ENCODE measurements at places on chromosomes 1 and 21. TPM values are rescaled to one million over a fixed set of nuclear protein-coding genes. Genes with fewer than 3 reads are reported as not detected.
A peak's percentile ranks its signal among the peaks of the same experiment; 100 is the strongest.

GJA5 gene
- total RNA-seq, result not detected

- DNase-seq, result no peak
Measured at GRCh38 chr1:33842348-33842747, 21.5 kb upstream of the HMGB4 start.

RNU1-3 gene
- 2,033 TPM for total RNA-seq

SELE gene
- total RNA-seq, result not detected

MYOG gene
- total RNA-seq, result not detected

DNA sequence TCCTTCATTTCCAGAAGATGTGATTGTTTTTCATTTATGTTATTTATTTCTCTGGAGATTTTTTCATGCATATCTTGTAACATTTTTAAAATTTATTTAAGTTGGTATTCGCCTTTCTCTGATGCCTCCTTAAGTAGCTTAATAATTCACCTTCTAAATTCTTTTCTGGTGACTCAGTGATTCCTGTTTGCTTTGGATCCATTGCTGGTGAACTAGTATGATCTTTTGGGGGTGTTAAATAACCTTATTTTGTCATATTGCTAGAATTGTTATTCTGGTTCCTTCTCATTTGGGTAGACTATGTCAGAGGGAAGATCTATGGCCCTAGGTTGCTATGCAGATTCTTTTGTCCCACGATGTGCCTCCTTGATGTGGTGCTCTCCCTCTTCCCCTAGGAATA, 1347.2 kb upstream of the B3GALT2 start:
- DNase-seq, result no peak

DNA sequence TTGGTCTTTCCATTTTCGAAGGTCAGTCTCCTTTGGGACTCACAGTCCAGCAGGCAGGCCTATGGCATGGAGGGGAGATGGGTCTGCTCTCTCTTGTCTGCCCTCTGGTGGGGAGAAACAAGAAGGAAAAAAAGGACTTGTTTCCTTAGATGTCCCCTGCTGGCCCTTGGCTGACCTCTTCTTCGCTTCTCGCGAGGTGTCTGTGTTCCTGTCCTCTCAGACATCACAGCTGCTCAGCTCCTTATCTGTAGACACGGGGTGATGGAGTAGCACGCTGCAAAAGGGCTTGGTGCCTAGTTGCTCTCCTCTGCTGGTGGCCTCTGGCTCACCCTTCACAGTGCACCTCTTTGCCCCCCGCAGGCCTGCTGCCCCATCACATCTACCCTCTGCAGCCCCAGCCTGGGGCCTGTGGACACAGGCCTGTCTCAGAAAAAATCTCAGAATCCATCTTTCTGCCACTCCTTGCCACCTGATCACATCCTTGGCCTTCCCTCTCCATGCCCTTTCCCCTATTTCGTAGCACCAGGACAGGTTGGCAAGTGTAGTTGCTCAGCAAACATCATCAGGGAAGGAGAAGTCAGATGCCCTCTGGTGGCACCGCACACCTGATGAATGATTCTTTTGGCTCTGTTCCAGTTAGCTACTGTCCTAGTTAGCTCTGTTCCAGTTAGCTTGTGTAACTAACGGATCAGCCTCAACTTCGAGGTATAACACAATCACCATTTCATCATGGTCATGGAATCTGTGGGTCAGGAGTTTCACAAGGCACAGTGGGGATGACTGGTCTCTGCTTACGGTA, 18.7 kb upstream of the AK2 start:
- DNase-seq, result peak; percentile 17

TDRD5 gene
- total RNA-seq, result not detected

RPE65 gene
- total RNA-seq, result not detected

B3GALT5 gene
- total RNA-seq, result not detected

MIA3 gene
- 40.6 TPM for total RNA-seq

GRCh38 chr1:234897390-234897749, 231.3 kb downstream of the TOMM20 start:
- no peak for DNase-seq

DNA sequence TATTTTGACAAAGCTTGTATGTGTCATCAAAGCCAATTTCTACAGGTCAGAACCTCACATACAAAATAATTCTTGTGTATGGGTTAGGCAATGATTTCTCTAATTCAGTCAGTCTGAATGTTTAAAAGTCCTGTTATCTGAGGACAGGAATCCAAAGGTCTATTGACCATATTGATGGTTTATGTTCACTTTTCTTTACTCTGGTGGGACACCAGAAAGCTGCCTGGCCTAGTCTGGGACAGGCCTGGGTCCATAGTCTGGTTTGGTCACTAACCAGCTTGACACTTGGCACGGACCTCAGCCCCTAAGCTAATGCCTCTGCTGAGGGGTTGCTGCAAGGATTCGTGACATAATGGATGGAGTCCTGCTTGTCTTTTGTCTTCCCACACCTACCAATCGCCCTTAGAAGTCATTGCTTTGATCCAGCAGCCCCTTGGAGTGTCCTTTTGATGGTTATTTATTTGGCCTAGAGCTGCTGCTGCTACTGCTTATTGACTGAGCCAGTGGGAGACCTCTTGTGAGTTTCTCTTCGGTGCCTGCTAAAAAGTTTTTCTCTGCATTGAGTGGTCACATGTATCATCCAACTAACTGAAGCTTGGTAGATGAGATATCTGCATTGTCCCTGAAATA, 15.7 kb downstream of the IFNAR2 start:
- no peak for DNase-seq

- DNase-seq, result no peak
Measured at GRCh38 chr1:21090463-21090862, 86.2 kb downstream of the EIF4G3 start.

DNA sequence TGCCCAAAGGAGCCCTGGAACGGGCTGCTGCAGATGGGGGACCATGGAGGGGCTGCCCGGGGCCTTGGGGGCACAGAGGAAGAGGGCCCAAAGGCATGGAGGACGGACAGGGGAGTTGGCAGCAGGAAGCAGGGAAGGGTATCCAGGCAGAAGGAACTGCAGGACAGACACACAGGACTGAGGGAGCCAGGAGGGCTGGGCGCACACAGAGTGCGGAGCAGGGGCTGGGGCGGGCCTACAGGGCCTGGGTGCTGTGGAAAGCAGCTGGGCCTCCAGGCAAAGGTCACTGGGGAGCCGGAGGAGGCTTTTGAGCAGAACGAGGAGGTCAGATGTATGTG, 28.1 kb downstream of the KRTAP10-1 start:
- no peak for DNase-seq

- no peak for DNase-seq
Measured at GRCh38 chr1:209993061-209993830, 55.2 kb downstream of the SYT14 start.

DNA sequence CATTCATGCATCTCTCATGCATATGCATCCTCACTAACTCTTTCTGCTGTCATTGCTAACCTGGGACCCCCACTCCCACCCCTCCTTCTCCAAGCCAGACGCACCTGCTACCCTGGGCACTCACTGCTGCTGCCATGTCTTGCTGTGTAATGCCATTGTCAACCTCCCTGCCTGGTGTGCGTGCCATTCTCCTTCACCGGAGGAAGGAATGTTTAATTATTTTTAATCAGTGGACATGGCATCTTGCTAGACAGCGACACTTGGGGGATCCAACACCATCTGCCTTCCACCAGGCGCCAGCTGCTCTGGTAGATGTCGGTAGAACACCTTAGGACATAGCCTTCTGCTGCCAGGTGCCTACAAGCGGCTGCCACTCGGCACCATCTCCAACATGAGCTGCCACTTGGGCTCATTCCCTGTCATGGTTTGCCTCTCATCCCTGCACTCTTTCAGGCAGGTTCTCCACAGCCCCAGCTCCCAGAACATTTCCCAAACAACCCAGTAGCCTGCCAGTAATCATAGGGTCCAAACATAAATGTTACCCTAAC, 306.9 kb downstream of the TTLL7 start:
- no peak for DNase-seq

DNA sequence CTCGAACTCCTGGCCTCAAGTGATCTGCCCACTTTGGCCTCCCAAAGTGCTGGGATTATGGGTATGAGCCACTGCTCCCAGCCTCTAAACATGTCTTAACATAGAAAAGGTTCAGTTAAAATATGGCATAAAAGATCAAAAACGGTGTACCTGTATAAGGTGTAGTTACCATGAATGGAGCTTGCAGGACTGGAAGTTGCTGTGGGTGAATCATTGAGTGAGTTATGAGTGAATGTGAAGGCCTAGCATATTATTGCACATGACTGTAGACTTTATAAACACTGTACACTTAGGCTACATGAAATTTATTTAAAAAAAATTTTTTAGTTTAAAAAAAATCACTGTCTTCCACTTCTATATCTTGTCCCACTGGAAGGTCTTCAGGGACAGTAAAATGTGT, 15.7 kb downstream of the ABCD3 start:
- no peak for DNase-seq

DNA sequence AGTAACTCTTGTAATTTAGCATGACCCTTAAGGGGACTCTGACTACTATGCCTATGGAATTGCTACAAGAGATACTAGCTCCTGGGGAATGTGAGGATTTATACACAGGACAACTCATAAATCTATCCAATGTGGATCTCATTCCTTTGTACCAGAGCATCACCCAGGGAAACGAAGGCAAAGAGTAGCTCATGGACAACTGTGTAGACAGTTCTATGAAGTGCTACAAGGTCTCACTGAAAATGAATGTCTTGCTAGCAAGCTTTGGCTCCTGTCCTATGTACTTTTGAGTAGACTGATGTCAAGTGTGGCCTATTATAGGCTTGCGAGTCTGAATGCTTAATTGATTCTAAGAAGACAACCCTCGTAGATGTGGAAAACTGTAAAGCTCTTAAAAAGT, 93.7 kb downstream of the ZSWIM5 start:
- no peak for DNase-seq

GPR52 gene
- 1.6 TPM for total RNA-seq

DNA sequence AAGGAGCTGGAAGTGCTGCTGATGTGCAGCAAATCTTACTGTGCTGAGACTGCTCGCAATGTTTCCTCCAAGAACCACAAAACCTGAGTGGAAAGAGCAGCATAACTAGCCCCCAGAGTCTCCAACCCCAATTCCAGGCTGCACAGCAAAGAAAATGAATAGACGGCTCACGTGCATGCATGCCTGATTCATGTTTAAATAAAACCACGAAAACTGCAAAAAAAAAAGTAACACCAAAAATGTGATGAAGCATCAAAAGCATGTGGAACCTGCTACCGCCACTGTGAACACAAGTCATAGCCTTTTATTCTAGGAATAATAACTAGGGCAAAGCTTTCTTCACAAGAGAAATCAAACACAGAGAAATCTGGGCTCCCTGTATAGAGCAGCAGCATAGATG, 9.6 kb upstream of the TRNP1 start:
- no peak for DNase-seq

DNA sequence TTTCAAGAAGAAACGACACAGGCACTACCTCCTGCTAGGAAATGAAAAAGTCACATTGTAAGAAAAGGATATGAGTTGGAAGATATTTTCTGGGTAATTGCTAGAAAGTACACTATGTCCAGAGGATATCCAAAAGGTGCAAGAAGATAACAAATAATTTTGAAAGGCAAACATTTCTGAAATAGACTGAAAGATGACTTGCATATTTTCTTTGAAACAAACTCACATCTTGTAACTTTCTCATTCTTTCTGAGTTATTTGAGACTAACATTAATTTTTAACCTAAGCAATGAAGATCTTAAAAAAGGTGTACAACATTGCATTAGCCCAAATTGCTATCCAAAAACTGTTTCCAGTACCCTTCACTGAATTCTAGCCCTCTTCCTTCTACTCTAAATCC, 79.6 kb upstream of the KCTD3 start:
- DNase-seq, result no peak

DNA sequence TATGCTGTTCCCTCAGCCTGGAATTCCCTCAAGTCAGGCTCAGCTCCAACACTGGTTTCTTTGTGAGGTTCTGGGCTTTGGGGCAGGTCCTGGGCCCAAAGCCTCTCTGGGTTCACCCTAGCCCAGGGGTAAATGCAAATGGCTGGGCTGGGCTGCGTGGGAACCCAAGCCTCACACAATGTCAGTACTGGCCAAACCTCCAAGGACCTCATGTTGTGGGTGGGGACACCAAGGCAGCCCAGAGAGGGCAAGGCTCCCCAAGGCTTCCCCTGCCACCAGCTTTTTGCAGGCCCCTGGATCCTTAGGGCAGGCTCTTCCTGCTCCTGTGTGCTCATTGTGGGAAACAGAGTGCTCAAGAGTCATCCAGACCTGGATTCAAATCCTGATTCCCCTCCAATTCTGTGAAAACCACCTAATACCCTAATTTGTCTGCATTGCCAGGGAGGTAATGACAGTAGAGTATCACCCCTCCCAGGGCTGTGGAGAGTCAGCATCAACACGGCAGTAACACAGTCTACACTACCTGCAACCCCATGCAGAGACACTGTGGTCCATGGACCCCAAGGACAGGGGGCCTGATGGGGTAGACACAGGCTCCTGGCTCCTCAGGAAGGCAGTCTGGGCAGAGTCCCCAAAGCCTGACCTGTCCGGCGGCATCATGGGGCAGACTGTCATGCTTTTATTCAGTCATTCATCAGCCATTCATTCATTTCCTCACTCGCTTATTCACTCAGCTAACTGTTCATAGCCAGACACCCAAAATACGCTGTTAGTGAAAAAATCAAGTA, 85.7 kb downstream of the DMRTB1 start:
- DNase-seq, result no peak

TCP10L gene
- total RNA-seq, result 1.3 TPM

DNA sequence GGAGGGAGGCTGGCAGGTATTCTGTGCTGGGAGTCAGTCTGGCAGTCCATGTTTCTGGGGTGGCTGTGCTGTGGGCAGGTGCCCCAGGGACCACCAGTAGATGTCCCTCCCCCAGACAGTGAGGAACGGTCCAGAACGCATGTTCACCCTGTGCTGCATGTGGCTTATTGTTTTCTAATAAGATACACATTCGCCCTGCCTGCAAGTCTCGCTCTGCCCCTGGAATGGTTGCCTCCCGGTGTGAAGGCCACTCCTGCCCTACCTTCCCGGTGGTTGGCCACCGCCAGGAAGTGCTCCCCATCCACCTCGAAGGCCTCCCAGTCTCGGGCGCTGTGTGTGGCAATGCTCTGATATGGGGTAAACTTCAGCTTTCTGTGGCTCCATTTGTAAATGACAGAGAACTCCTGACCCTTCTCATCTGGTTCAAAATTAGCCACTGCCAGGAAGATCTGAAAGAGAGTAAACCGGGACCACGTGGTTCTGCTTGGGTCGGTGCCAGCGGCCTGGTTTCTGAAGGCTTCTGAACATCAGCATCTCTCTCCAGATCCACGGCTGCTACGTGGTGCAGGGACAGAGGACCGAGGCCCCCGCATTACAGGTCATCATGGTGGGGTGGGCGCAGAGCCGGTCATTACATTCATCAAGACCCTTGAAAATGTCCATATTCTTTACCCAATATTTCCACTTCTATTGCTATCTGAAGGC, 14.5 kb downstream of the KRTAP10-1 start:
- DNase-seq, result no peak

DNA sequence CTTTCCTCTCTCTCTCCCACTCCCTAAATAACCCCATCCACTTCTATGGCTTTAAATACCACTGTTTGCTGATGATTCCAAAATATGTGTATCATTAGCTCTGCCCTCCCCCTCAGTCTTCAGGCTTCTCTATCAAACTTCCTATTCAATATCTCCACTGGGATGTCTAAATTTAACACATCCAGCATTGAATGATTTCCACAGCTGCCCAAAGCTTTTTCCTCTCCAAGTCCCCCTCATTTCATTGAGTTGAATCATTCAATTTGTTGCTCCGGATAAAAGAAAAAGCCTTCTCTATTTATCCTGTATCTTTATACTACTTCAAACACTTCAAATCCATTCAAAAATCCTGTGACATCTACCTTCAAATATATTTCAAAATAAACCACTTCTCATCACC, 225.0 kb downstream of the SEC16B start:
- DNase-seq, result no peak

- DNase-seq, result no peak
Measured at GRCh38 chr1:19656134-19656779, 8.4 kb upstream of the HTR6 start.
